ENCODE measurements at places on chromosomes 1 and 21. TPM values are rescaled to one million over a fixed set of nuclear protein-coding genes. Genes with fewer than 3 reads are reported as not detected.

Gene C1orf94
- not detected for total RNA-seq

Gene FAM177B
- 1.4 TPM for total RNA-seq

- H3K4me3 ChIP-seq = peak overlapping the region; percentile 84
- H3K27me3 ChIP-seq = no peaks in the 10 kb centered on the region
- peaks cover 16% of the 10 kb centered on the region for H3K36me3 ChIP-seq
Measured at GRCh38 chr1:25773441-25774125, 26.4 kb upstream of the SELENON start.

DNA sequence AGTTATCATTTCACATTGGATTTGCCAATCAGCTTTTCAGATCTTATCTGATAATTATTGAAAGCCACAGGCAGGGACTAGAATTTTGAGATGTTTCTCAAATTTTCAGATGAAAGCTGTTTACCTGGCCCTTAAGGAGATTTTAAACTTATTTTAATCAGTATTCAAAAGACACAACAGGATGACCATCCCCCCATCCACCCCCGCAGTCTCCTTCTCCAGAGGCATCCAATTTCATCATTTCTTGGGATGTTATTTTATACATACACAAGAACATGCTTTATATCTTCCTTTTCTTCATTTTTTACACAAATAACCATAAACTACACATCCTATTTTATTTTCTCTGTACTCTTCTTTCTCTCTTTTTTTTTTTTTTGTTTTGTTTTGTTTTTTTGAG is 470.9 kb downstream of the SMYD3 start:
- no peaks in the 10 kb centered on the region for H3K27me3 ChIP-seq
- peaks cover 3% of the 10 kb centered on the region for H3K36me3 ChIP-seq
- DNase-seq = no peak

GRCh38 chr1:1074631-1075147 is 583 bp upstream of the RNF223 start:
- H3K27ac ChIP-seq = no peak overlapping the region
- no peaks in the 10 kb centered on the region for H3K4me1 ChIP-seq
- H3K4me3 ChIP-seq = no peak overlapping the region
- peaks cover 8% of the 10 kb centered on the region for H3K27me3 ChIP-seq

All from naive thymus-derived CD8-positive, alpha-beta T cell (primary cell).